ENCODE measurements at places on chromosomes 6 and 20.
A peak's percentile ranks its signal among the peaks of the same experiment; 100 is the strongest.

- DNase-seq, result no peak
Observed at GRCh38 chr6:111727802-111728201, 122.1 kb upstream of the TRAF3IP2 start.

DNA sequence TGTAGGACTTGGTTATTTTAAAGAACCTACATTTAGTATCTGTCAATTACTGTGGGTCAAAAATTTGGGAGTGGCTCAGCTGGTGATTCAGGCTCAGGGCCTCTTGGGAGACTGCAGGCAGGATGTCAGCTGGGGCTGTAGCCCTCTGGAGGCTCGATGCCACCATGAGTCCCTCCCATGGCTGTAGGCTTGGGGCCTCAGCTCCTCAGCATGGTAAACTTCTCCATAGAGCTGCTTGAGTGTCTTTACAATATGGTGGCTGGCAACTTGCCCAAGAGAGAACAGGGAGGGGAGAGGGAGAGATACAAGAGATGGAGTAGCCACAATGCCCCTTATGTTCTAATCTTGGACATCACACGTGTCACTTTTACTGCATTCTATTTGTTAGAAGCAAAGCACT is 470.4 kb downstream of the CDH26 start:
- DNase-seq, result no peak

GRCh38 chr6:1869308-1869707 is 259.6 kb downstream of the FOXC1 start:
- DNase-seq, result no peak

DNA sequence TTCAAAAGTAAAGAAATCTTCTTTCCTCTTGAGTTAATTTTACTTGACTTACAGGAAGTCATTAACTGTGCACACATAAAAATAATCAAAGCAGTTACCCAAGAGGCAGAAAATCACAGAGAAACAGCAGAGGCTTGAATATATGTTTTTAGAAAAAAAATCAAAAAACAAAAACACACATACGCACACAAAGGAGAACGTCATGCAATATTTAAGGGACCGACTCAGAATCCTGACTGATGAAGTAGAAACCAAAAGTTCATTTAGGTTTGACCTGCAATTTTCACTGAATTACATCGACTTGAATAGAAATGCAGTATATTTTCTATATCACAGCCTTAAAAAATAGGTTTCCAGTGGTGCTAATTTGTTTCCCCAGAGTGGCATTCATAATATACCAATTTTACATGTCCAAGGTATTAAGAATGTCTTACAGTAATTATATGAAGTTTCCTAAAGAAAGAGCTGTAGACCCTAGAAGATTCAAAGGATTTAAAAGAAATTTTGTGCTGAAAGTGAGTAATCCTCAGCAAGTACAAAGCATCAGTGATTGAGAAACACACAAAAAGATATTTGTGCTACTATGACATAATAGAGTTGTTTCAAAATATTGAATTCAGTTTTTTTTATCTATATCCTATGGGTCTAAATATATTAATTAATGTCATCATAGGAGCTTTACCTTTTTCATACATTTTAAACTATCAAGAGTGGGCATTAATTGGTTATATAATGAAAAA is 358.5 kb upstream of the RUNX2 start:
- DNase-seq, result no peak

GRCh38 chr20:56223352-56223751 is 25.2 kb upstream of the MC3R start:
- DNase-seq, result no peak

GRCh38 chr6:11760015-11760473 is 18.6 kb downstream of the ADTRP start:
- DNase-seq, result no peak

GRCh38 chr6:10463040-10463439 is 48.2 kb upstream of the TFAP2A start:
- DNase-seq, result no peak

- no peak for DNase-seq
Observed at GRCh38 chr6:143642403-143642802, 35.4 kb upstream of the PHACTR2 start.

DNA sequence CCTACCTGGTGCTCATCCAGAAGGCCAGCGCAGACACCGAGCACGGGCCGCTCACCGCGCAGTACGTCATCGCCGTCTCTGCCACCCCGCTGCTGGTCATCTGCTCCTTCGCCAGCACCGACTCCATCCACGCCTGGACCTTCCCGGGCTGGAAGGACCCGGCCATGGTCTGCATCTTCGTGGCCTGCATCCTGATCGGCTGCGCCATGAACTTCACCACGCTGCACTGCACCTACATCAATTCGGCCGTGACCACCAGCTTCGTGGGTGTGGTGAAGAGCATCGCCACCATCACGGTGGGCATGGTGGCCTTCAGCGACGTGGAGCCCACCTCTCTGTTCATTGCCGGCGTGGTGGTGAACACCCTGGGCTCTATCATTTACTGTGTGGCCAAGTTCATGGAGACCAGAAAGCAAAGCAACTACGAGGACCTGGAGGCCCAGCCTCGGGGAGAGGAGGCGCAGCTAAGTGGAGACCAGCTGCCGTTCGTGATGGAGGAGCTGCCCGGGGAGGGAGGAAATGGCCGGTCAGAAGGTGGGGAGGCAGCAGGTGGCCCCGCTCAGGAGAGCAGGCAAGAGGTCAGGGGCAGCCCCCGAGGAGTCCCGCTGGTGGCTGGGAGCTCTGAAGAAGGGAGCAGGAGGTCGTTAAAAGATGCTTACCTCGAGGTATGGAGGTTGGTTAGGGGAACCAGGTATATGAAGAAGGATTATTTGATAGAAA is 2.0 kb downstream of the SLC35D3 start:
- no peak for DNase-seq

- no peak for DNase-seq
Observed at GRCh38 chr6:115474443-115475041, 586.1 kb downstream of the FRK start.

GRCh38 chr6:137651591-137652335 is 157.6 kb upstream of the OLIG3 start:
- no peak for DNase-seq

GRCh38 chr6:163438940-163439335 is 24.4 kb downstream of the QKI start:
- DNase-seq, result peak; percentile 49

GRCh38 chr6:63573899-63574553 is 1.7 kb downstream of the LOC128125822 start:
- DNase-seq, result peak; percentile 54

DNA sequence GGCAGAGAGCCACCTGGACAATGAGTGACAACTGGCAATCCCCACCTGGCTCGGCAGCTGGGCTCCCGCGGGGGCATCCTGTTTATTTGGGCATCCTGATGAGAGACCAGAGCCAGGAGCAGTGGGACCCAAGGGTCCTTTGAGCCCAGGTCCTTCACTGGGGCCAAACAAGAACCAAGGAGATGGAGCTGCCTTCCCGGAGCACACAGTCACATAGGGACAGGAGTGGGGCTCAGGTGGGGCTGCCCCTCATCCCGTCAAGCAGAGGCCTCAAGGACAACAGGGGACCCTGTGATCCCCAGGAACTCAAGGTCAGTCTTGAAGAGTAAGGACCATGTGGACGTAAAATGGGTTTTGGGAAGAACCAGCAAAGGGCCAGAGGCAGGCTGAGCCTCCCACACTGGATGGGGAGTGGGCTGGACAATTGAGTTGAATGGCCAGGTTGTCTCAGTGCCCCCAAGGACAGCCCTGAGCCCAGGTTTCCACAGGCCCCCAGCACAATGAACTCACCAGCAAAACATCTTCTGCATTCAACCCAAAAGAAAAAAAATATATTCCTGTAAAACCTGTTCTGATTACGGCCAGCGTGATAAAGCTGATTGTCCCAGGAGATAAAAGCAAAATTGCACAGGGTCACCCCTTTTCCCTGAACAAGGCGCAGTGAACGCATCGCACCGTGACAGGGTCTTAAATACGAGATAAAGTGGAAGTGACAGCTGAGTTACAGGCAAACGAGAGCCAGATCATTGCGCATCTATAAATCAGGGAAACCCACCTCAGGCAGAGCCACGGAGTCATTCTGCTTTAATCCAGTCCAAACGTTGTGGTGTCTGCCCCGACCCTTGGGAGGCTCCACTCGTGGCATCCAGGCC is 86.2 kb downstream of the ANKRD60 start:
- no peak for DNase-seq

GRCh38 chr20:64038565-64039292 is 2.7 kb downstream of the C20orf204 start:
- DNase-seq, result peak; percentile 86

- DNase-seq, result no peak
Observed at GRCh38 chr6:144123421-144123820, 26.9 kb upstream of the STX11 start.

DNA sequence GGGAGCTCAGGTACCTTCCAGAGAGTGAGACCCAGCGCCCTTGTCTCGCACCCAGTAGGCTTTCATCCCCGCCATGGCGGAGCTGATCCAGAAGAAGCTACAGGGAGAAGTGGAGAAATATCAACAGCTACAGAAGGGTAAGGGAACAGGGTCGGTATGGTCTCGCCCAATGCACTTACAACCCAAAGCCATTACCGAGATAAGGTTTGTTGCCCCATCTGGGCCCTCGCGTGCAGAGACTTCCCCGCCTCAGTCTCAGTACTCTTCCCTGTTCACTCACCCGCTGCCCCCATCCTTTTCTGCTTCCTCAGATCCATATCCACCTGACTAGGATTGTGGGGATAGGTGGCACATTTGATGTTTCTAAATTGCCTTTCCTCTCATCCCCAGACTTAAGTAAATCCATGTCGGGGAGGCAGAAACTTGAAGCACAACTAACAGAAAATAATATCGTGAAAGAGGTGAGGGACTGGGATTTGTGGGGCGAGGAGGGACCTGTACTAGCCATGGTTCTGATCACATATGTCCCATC is 449 bp downstream of the PFDN6 start:
- DNase-seq, result no peak

- no peak for DNase-seq
Observed at GRCh38 chr6:107533415-107534059, 43.6 kb downstream of the SOBP start.

DNA sequence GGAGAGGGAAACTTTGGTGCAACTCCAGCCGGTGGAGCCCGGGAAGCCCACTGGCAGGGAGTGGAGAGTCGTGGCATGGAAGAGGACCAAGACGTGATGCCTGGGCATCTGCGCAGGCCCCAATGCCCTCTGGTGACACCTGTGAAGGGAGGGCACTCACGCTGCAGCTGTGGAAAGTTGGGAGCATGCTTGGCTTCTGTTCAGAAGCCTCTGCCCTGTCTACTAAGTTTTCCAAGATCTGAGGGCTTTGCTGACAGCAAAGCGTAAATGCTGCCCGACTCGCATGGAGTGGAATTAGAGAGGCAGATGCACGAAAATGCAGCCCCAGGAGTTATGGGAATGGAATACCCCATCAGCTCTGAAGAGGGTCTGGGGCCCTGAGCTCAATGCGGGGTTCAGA is 75.7 kb downstream of the SYNDIG1 start:
- DNase-seq, result no peak

DNA sequence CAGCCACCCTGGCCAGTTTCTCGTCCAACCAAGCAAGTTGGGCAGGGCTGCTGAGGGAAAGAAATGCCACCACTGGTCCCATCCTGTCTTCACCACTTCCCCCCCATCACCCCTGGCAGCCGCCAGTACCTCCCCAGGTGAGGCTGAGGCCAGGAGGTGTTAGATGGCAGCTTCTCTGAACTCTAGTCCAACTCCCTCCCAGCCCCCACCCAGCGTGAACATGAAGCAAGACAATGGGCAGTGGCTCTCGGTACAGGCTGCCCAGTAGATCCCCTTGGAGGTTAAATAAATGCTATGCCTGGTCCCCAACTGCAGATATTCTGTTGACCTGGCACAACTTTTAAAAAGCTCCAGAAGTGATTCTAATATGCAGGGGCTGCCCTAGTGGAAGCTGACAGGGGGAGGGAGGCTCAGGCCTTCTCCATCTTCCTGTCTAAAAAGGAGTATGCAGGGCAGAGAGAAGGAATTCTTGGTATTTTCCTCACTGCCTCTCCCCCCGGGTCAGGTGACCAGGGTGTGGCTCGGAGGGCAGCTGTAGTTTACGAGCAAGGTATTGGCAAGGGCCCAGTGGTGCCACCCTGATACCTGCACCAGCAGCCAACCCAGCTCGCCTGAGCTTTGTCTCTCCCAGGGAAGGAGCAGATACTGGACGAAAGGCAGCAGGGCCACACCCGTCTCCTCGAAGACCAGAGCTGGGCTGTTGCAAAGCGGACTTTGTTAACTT is 25.7 kb downstream of the KCNK5 start:
- DNase-seq, result no peak

GRCh38 chr6:84766118-84766798 is 1.9 kb upstream of the TBX18 start:
- DNase-seq, result no peak

GRCh38 chr6:41344876-41345275 is 9.5 kb downstream of the NCR2 start:
- no peak for DNase-seq

- DNase-seq, result peak; percentile 35
Observed at GRCh38 chr6:166830185-166830890, 126.0 kb downstream of the RNASET2 start.

GRCh38 chr20:52805296-52805571 is 166.9 kb upstream of the TSHZ2 start:
- no peak for DNase-seq

GRCh38 chr20:6735942-6736845 is 31.3 kb upstream of the BMP2 start:
- no peak for DNase-seq

DNA sequence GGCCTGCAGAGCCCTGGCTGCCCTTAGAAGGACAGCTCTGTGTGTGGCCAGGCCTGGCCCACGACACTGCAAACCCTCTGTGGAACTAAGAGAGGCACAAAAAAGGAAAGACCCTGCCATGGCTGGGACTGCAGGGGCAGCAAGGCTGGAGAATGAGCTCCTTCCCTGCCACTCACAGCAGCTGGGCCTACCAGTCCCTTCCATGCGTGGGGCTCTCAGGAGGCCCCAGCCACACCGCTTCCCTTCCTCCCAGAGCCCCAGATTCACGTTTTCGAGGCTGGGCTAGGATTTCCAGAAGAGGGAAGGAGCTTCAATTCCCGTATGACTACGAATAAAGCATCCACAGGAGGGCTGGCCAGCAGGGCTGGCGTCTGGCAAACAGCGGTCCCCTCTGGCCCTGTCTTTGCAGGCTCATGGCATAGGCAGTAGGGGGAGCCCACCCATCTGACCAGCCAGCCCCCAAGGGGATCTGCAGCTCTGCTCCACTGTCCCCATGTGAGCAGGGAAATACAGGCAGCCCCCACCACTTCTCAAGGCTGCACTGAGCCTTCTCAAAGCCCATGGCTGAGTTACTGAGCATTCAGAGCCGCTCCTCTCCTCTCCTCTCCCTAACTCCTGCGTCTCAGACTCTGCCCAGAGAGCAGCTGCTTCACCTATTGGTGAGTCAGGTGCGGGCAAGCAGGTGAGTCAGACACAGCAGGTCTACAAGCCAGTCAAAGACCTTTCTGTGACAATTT is 53.1 kb downstream of the NINL start:
- no peak for DNase-seq

Measured in stimulated activated CD4-positive, alpha-beta T cell treated with anti-CD3 and anti-CD28 coated beads, Interleukin-15, amount 100 ng/mL, for 24 hours (primary cell).